ENCODE measurements at places on chromosomes 1 and 21. TPM values are rescaled to one million over a fixed set of nuclear protein-coding genes. Genes with fewer than 3 reads are reported as not detected.

KLHL12 gene
- total RNA-seq: 14.8 TPM

ADAMTS1 gene
- total RNA-seq: 0.07 TPM

GBP3 gene
- total RNA-seq: 21.8 TPM

CELA3B gene
- total RNA-seq: not detected

DNA sequence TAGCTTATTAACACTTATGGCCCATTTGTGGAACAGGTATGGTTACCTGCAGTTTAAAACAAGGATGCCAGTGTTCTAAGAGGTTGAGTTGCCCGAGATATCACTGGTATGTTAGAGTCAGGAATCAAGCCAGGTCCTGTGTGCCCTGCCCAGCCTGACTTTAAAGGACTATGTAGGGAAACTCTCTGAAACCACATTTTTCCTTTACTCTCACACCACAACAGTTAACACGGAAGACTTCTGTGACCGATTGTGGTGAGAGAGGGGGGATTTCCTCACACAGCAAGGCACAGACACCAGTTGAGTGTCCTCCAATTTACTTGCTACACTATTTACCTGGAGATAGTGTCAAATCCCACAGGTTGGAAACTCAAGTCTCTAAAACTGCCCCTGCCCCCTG, 47.8 kb downstream of the UCK2 start:
- no peak for DNase-seq

GRCh38 chr1:186865857-186866256, 37.1 kb downstream of the PLA2G4A start:
- peak; percentile 6 for DNase-seq

TSTD1 gene
- 0.30 TPM for total RNA-seq

GRCh38 chr21:43603641-43604504, 55.4 kb downstream of the HSF2BP start:
- DNase-seq: peak; percentile 53

RALGPS2 gene
- total RNA-seq: 11.6 TPM

DNA sequence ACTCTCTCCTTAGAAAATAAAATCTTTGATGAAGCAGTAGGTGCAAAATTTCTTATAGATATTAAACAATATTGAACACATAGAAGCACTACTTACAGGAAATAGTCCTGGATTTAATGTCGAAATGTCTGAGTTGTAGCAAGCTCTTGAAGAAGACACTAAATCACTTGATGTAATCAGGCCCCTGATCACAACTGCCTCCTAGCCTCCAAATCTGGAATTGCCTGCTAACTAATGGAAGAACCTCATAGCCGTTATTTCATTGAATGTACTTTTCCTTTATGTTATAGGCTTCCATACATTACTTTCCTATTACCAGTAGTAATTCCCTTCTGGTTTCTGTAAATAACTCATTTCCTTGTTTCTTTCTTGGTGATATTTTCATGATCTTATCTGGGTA, 675.7 kb upstream of the CHRM3 start:
- DNase-seq: no peak

SLAMF6 gene
- total RNA-seq: not detected

ACTA1 gene
- not detected for total RNA-seq

GRIK3 gene
- total RNA-seq: not detected

ADAM30 gene
- total RNA-seq: not detected

- peak; percentile 62 for DNase-seq
Measured at GRCh38 chr1:7752512-7753417, 18.3 kb upstream of the VAMP3 start.

LCA5L gene
- total RNA-seq: 0.20 TPM

AMPD1 gene
- not detected for total RNA-seq

KPRP gene
- total RNA-seq: not detected

DNA sequence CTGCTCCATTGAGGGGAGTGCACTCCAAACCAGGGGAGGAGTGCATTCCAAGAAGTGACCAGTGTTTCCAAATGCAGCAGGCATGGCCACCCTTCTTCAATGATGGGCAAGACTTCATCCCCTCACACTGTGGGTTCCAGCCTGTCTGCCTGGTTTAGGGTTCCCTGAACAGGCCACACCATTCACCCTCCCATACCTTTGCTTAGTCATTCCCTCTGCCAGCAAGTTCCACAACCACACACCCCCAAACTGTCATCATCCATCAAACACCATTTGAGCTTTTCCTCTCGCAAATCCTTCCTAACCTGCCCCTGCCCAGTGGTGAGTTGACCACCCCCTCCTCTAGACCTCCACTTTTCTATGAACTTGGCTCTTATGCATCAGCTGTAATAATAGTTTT, 116.0 kb downstream of the PLPP3 start:
- DNase-seq: no peak

DNA sequence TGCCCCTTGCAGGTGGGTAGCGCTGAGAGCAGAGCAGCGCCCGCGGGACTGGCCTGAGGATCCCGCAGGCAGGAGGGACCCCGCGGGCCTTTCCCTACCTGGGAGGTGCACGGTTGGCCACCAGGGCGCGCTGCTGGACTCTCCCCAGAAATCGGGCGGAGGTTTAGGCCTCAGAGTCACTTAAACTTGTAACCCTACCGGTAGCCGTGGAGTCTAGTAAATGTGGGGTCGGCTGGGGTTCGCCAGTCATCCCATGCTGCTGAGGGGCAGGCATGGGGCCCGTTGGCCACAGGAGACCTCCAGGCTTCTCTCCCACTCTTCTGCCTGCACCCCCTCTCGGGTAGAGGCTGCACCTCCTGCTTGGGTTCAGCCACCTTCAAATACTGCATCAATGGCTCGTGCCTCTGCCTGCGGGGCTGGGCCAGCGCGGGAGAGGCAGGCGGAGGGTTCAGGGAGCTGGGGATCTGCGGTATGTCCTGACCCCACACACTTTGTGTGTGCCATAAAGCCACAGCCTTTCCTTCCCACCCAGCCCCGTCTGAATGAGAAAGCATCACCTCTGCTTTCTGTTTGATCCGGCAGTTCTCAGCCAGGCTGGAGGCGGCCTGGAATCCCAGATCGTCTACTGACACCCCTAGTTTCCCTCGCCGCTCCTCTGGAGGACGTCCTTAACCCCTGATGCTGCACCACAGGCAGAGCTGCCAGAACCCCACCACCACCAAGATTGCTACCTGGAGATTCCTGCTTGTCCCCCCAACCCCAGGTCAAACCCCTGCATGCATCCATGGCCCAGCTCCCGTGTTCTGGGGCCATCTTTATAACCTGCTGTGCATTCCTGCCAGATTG, 12.3 kb upstream of the GSTM4 start:
- DNase-seq: peak; percentile 70

CLIC6 gene
- total RNA-seq: not detected

CADM3 gene
- 2.3 TPM for total RNA-seq
